Naive thymus-derived CD4-positive, alpha-beta T cell (primary cell): ENCODE measurements at places on chromosomes 6 and 20. TPM values are rescaled to one million over a fixed set of nuclear protein-coding genes. Genes with fewer than 3 reads are reported as not detected.
A peak's percentile ranks its signal among the peaks of the same experiment; 100 is the strongest.

Gene ASIP
- not detected for total RNA-seq

Gene PRSS35
- total RNA-seq, result not detected

Gene FILIP1
- total RNA-seq, result 0.08 TPM

Gene HEY2
- 0.46 TPM for total RNA-seq

Gene MICB
- total RNA-seq, result 48.4 and 49.5 TPM in 2 replicates

Gene CGA
- total RNA-seq, result not detected

Gene SH3BGRL2
- 0.05 and 0.17 TPM in 2 replicates for total RNA-seq

Gene HSF2
- 32.4 TPM for total RNA-seq

Gene VWA7
- total RNA-seq, result 1.1 TPM

Gene COL11A2
- 0.31 and 0.51 TPM in 2 replicates for total RNA-seq

Gene PAK5
- total RNA-seq, result not detected

Gene EFCAB8
- total RNA-seq, result 0.81 TPM

- DNase-seq, result no peak
Observed at GRCh38 chr20:44222633-44223368, 12.2 kb upstream of the OSER1 start.

DNA sequence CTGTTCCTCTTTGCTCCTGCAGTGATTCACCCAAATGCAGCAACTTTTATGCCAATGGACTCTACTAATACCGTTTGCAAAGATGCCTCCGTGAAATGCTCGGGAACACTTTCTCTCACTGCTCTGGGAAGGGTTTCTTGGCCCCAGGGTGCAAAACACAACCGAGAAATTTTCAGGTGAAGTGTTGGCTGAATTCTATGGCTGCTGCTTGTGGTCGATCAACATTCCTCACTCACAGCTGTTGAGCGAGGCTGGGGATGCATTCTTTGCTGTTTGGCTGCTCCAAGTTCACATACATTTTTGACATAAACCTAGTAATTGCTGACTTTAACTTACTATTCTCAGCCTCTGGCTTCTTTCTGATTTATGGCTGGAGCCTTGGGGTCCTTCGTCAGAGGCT is 342.0 kb upstream of the CHD6 start:
- DNase-seq, result no peak

- DNase-seq, result no peak
Observed at GRCh38 chr6:16505711-16506357, 255.4 kb downstream of the ATXN1 start.

DNA sequence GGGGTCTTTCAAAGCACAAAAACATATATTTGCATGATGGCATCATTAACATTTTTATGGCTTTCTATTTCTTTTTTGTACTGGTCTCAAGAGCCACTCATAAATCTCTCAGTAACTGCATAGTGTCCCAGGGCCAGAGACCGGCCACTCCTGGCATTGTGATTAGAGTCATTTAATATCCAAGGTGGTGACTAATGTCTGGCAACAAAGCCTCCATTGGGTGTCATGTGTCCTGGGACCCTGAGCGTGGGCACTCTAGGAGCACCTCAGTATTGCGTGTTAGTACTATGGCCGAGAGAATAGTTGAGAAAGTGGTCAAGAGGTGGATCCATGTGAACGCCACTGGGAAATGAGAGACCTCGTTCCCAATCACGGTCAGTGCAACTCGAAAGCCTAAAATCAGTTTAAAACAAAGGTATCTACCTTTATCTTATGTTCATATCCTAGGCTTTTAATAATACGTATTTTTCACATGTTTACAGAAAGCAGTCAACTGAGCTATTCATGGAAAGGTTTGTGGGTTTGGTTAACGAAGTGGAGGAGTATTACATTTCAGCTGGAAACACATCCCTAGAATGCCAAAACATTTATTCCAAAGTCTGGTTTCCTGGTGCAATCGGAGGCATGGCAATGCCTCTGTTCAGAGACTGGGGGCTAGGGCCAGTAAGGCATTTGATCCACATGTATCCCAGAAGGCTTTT is 2.7 kb upstream of the ESR1 start:
- DNase-seq, result no peak

DNA sequence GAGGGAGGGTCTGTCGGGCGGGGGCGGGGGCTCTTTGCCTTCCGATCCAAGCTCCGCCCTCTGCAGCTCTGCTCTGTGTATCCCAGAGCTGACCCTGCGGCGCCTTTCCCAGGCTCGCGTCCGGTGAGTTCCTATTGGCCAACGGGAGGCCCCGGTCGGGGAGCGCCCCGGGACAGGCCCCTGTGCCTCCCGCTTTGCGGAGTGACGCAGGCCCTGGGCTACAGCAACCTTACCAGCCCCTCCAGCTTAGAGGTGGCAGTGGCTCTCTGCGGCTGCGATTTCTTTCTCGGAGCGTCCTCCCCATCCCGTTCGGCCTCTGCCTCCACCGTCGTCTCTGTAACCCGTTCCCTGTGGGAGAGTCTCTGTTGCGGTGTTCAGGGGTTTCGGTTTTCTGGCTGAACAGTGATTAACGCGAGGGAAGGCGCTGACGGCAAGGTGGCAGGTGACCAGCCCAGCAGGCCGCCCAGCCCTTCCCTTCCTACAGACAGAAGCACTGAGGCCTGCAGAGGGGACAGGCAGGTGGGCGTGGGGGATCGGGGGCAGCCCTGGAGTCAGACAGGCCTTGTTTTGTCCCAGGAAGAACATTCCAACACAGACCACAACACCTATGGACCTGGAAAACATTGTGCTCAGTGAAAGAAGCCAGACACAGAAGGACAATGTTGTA is 18.1 kb upstream of the CEBPB start:
- DNase-seq, result no peak

DNA sequence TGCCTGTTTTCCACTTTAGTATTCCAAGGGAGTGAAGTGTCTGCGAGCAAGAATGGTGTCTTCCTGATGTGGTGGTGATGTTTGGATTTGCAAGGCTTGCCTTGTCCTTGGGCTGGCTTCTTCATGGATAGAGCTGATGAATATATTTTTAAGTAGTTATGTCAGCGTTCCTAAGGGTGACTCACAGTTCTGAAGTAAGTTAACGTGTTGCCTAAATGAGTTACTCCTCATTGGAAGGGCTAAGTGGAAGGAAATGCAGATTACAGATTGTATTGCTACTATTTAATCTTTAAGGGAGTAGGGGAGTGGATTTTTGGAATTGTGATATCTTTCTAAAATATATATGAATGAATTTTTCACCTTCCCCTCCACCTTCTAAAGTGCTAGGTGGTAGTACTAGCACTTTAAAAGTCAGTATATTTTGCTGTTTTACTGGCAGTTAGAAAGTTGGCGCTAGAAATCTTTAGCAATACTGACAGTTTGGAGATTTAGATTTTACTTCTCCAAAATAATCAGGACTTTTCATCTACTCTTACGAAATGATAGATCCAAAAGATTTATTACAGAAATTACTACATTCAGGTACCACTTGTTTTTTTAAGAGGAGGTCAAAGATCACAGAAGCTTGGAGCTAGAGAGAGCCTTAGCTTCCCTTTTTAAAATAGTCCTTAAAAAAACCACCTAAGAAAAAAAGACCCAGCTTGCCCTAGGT is 197.4 kb downstream of the JARID2 start:
- DNase-seq, result no peak

DNA sequence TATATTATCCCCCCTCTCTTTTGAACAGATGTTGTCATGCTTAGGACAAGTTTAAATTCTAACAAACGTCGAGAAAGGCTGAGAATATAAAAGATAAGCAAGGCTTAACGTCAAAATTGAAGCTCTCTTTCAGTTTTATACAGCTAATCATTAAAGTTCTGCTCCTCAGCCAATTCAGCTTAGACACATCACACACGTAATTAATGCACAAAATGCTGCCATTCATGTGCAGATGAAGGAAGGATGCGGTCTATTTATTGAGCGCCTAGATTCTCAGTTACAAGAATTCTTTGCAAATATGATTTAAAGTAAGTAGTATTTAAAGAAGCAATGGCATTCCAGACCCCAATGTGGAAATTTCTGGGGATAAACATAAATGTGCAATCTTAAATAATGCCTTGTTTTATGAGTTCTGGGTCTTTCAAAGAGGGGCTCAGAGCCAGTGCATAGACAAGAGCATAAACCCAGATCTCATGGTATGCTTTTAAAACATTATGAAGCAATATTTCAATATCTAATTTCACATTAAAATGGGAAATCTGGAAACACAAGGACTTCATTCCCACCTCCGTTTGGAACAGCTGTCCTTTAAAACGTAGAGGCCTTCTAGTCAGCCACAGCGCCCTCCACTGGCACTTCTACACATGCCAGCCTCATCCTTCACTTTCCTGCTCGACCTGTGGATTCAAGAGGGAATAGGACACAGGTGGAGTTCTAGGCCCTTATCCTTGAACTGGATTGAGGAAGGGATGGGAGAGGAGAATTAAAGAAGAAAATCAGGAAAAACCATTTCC is 85.8 kb downstream of the LYRM4 start:
- DNase-seq, result peak; percentile 45

DNA sequence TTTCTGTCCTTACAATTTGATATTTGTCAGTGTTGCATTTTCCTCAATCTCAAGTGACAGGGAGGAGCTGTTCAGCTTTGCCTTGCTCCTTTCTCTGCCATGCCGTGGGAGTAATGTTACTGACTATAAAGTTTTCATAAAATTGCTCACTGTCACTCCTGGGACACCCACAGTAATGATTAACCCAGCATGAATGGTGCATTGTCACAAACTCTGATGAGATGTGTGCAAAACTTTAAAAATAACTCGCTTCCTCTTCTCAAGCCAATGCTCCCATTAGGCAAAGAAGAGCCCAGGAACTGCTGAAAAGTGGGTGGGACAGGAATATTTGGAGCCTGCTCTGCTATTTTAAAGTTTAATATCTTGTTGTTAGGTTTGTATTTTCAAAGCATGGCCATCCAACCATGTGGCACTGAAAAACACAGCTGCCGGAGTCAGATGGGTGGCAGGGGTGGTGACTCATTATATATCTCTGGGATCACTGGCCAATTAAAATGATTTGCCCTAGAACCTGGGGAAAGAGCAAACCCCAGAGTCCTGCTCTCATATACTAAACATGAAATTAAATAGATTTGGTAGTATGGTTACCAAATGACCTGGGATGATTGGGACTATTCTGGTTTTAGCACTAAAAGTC is 260.1 kb downstream of the BTBD3 start:
- no peak for DNase-seq

- DNase-seq, result peak; percentile 28
Observed at GRCh38 chr6:129370268-129370916, 339.6 kb downstream of the ARHGAP18 start.

DNA sequence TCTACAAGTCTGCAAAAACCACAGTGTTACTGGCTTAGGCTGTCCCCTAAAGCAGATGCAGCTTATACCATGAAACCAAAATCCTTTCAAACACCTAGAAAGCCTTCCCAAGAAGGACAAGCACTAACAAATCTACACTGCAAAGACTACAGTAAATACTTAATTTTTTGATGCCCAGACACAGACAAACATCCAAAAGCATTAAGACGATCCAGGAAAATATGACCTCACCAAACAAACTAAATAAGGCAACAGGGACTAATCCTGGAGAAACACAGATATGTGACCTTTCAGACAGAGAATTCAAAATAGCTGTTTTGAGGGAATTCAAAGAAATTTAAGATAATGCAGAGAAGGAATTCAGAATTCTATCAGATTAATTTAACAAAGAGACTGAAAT is 423.5 kb downstream of the COL12A1 start:
- no peak for DNase-seq

GRCh38 chr6:131043902-131044447 is 19.1 kb downstream of the EPB41L2 start:
- DNase-seq, result no peak

- no peak for DNase-seq
Observed at GRCh38 chr6:162416831-162417537, 310.6 kb downstream of the PRKN start.

DNA sequence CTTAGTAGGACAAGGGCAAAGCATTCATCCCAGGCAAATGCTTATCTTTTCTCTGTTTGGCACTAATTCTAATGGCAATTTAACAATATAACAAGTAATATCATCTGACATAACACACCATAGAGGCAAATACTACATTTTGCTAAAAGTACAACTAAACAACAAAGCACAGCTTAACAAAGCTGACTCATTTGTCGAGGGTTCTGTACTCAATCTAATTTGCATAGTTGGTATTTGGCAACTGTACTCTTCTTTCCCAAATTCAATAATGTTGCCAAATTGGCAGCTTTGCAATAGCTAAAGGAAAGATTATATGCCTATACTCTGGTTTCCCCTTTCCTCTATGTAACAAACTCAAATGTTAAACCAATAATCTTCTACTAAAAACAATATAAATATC is 461.0 kb downstream of the PKHD1 start:
- no peak for DNase-seq

DNA sequence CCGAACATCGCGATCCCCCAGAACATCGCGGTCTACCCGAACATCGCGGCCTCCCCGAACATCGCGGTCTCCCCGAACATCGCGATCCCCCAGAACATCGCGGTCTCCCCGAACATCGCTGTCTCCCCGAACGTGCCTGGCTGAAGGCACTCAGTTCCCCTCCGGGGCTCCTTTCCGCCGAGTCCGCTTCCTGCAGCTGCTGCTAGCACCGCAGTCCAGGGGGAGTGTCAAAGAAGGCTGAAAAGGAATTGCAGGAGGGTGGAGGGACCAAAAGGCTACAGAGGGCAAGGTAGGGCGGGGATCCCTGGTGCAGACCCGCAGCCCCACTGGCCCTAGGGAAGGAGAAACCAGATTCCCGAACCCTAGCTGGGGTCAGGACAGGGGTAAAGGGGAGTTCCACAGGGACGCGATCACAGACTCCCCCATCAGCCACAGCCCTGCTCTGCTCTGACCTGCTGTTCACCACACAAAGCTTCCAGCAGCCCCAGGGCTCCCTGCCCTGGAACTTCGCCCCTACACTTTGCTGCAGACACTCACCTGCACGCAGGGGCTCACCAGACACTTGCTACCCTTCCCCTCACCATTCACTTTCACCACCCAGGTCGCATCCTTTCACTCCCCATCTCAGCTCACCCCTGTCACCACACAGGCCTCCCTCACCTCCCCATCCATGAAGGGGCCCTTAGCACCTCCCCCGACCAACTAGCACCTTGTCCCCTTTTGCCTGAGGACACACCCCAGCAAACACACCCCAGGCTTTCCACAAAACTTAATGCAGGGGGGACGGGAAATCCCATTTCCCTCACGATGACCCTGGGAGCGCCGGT is 1.7 kb downstream of the ULBP1 start:
- peak; percentile 40 for DNase-seq

- no peak for DNase-seq
Observed at GRCh38 chr20:35277127-35277526, 795 bp downstream of the MMP24OS start.

- no peak for DNase-seq
Observed at GRCh38 chr6:144744720-144745119, 459.6 kb downstream of the UTRN start.

DNA sequence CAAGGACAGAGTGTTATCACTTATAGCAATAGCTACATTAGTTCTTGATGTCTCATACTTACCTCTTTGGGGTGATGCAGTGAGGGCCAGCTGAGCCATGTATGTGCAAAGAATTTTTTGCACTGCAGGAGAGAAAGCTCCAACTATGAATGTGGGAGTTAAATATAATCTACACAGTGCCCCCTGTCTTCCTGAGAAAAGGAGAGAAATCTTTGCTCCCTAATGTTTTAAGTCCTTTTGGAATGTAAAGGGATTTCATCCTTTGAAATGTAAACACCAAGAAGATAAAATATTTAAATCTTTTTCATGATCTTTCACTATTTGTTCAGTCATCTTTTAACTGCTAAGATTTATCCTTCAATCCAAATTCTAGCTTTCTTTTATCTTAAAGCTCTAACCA is 822.1 kb downstream of the TENT5A start:
- DNase-seq, result no peak

GRCh38 chr20:36717657-36718056 is 28.2 kb downstream of the NDRG3 start:
- no peak for DNase-seq
